ENCODE measurements at places on chromosomes 3 and 15. TPM values are rescaled to one million over a fixed set of nuclear protein-coding genes. Genes with fewer than 3 reads are reported as not detected.

The OR5K4 gene
- not detected for polyA plus RNA-seq

The KBTBD13 gene
- polyA plus RNA-seq = not detected

The SI gene
- polyA plus RNA-seq = 8.8 TPM

The ALDH1L1 gene
- 7.2 TPM for polyA plus RNA-seq

The SLC4A7 gene
- 1.6 TPM for polyA plus RNA-seq

The TMC3 gene
- 0.25 TPM for polyA plus RNA-seq

The GALNT15 gene
- 36.6 TPM for polyA plus RNA-seq

The CLDN18 gene
- polyA plus RNA-seq = not detected

The DPPA4 gene
- not detected for polyA plus RNA-seq

The AVEN gene
- 13.8 TPM for polyA plus RNA-seq

The SLC9C1 gene
- polyA plus RNA-seq = not detected

The DET1 gene
- polyA plus RNA-seq = 2.8 TPM

GRCh38 chr15:88465633-88466224 lies 1.5 kb downstream of the MRPL46 start:
- H3K27me3 ChIP-seq = no peaks in the 10 kb centered on the region
- no peak overlapping the region for H3K27ac ChIP-seq
- no peak overlapping the region for H3K4me3 ChIP-seq
- H3K4me1 ChIP-seq = peaks cover 31% of the 10 kb centered on the region
- H3K36me3 ChIP-seq = peaks cover 49% of the 10 kb centered on the region

DNA sequence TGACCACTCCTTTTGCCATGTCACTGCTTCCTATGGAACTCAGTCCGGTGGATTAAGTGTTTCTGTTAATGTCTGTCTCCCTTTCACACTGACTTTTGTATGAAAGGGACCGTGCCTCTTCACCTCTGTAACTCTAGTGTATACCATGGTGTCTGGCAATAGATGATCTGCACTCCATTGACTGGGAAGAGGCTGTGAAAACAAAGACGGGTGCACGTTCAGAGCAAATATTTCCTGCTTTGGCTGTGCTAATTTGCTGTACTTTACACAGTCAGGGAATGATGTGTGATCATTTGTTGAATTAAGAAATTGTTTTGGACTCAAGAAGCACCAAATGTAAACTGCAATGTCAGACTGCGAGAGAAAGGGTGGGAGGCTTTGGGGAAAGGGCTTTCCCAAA lies 315.2 kb downstream of the RORA start:
- DNase-seq = no peak
- H3K36me3 ChIP-seq = no peaks in the 10 kb centered on the region
- H3K27ac ChIP-seq = no peak overlapping the region

DNA sequence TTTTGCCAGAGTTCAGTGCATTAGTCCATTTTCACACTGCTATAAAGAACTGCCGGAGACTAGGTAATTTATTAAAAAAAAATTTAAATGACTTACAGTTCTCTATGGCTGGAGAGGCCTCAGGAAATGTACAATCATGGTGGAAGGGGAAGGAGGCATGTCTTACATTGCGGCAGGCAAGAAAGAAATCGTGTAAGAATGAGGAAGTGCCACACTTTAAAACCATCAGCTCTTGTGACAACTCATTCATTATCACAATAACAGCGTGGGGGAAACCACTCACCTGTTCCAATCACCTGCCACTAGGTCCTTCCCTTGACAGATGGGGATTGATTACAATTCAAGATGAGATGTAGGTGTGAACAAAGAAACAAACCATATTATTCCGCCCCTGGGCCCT lies 1361.4 kb downstream of the NSUN3 start:
- H3K27ac ChIP-seq = no peak overlapping the region
- DNase-seq = no peak
- no peaks in the 10 kb centered on the region for H3K27me3 ChIP-seq
- no peaks in the 10 kb centered on the region for H3K4me1 ChIP-seq
- no peak overlapping the region for H3K4me3 ChIP-seq

- H3K27ac ChIP-seq = no peak overlapping the region
- no peaks in the 10 kb centered on the region for H3K4me1 ChIP-seq
- DNase-seq = no peak
- H3K36me3 ChIP-seq = no peaks in the 10 kb centered on the region
These were observed 341.7 kb upstream of the ROBO2 start for GRCh38 chr3:76698136-76698706.

GRCh38 chr3:189158034-189158433 lies 13.7 kb upstream of the TPRG1 start:
- H3K27ac ChIP-seq = no peak overlapping the region
- H3K36me3 ChIP-seq = no peaks in the 10 kb centered on the region
- H3K27me3 ChIP-seq = no peaks in the 10 kb centered on the region
- no peaks in the 10 kb centered on the region for H3K4me1 ChIP-seq

- no peak overlapping the region for H3K4me3 ChIP-seq
- DNase-seq = no peak
- no peaks in the 10 kb centered on the region for H3K4me1 ChIP-seq
- H3K27ac ChIP-seq = no peak overlapping the region
- no peaks in the 10 kb centered on the region for H3K27me3 ChIP-seq
These were observed 215.2 kb upstream of the BCHE start for GRCh38 chr3:166052440-166052839.

GRCh38 chr3:112261742-112262141 lies 32.3 kb downstream of the SLC9C1 start:
- no peaks in the 10 kb centered on the region for H3K27me3 ChIP-seq
- no peaks in the 10 kb centered on the region for H3K36me3 ChIP-seq
- H3K27ac ChIP-seq = no peak overlapping the region
- H3K4me1 ChIP-seq = no peaks in the 10 kb centered on the region
- DNase-seq = no peak

GRCh38 chr3:120652281-120652680 lies 29.8 kb downstream of the HGD start:
- no peaks in the 10 kb centered on the region for H3K36me3 ChIP-seq
- H3K4me3 ChIP-seq = no peak overlapping the region
- no peaks in the 10 kb centered on the region for H3K4me1 ChIP-seq
- no peak for DNase-seq
- H3K27me3 ChIP-seq = no peaks in the 10 kb centered on the region

GRCh38 chr3:120410541-120410940 lies 40.3 kb downstream of the FSTL1 start:
- peaks cover 6% of the 10 kb centered on the region for H3K4me1 ChIP-seq
- H3K27ac ChIP-seq = no peak overlapping the region
- no peak for DNase-seq
- H3K36me3 ChIP-seq = peaks cover 82% of the 10 kb centered on the region

DNA sequence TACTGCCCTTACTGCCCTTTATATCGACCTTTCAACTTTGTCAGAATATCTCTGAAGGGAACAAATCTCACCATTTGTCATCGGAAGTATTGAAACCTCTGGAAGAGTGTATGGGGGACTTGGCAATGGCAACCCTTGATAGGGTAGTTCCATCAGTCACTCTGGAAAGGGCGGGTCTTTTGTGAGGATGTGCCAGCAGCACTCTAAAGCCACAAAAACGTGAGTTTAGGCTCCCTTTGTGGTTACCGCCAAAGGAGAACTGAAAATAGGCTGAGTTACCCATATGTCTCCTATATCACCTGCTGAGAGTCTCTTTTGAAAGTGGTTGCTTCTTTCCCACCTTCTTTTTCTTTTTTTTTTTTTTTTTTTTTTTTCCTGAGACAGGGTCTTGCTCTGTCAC lies 296.8 kb upstream of the CHRM5 start:
- H3K27ac ChIP-seq = no peak overlapping the region
- H3K4me1 ChIP-seq = no peaks in the 10 kb centered on the region
- no peaks in the 10 kb centered on the region for H3K36me3 ChIP-seq
- no peaks in the 10 kb centered on the region for H3K27me3 ChIP-seq
- H3K4me3 ChIP-seq = no peak overlapping the region

- no peak overlapping the region for H3K4me3 ChIP-seq
- H3K4me1 ChIP-seq = peaks cover 22% of the 10 kb centered on the region
- H3K27ac ChIP-seq = no peak overlapping the region
- DNase-seq = no peak
- no peaks in the 10 kb centered on the region for H3K27me3 ChIP-seq
These were observed 38.8 kb upstream of the TIMP4 start for GRCh38 chr3:12197475-12197874.

DNA sequence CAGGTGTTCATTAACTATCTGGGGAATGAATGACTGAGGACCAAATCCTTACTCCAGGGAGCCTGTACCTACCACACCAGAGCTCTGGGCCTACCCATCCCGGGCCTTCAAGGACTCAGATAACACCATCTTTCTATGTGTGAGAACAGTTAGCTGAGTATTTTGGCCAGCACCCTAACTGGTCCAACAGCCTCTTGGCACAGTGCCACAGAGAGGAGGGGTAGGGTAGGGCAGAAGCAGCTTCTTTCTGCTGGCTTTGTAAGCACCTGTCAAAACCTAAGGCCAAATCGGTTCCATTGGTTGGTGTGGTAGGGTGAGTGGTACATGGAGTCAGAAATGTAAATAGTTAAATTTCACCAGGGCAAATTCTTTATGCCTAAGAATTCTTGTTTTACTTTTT lies 26.7 kb downstream of the ISL2 start:
- no peaks in the 10 kb centered on the region for H3K36me3 ChIP-seq
- no peak for DNase-seq
- no peaks in the 10 kb centered on the region for H3K27me3 ChIP-seq
- H3K4me3 ChIP-seq = no peak overlapping the region

- no peaks in the 10 kb centered on the region for H3K36me3 ChIP-seq
- H3K27ac ChIP-seq = no peak overlapping the region
These were observed 542 bp downstream of the GABRA5 start for GRCh38 chr15:26867200-26868007.

DNA sequence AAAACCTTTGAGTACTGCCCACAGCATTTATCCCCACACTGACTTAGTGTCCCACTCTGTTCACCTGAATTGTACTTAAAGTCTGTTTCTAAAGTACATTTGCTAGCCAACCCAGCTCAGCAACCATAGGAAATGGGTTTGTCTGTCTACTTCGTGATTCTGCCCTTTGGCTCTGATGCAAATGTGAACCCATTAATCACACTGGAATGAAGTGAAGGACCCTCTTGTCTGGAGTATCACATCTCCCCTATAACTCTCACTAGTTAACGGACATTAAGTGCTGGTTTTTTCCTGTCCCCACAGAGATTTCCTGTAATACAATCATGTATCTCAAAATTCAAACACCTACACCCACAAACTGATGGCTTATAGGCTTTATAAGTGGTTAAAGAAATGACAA lies 20.5 kb downstream of the EID1 start:
- peak overlapping the region; percentile 56 for H3K27ac ChIP-seq
- no peak for DNase-seq
- H3K36me3 ChIP-seq = no peaks in the 10 kb centered on the region

GRCh38 chr3:13016721-13017255 lies 56.4 kb downstream of the IQSEC1 start:
- no peaks in the 10 kb centered on the region for H3K27me3 ChIP-seq
- H3K36me3 ChIP-seq = no peaks in the 10 kb centered on the region
- peak overlapping the region; percentile 72 for H3K27ac ChIP-seq
- H3K4me3 ChIP-seq = no peak overlapping the region

DNA sequence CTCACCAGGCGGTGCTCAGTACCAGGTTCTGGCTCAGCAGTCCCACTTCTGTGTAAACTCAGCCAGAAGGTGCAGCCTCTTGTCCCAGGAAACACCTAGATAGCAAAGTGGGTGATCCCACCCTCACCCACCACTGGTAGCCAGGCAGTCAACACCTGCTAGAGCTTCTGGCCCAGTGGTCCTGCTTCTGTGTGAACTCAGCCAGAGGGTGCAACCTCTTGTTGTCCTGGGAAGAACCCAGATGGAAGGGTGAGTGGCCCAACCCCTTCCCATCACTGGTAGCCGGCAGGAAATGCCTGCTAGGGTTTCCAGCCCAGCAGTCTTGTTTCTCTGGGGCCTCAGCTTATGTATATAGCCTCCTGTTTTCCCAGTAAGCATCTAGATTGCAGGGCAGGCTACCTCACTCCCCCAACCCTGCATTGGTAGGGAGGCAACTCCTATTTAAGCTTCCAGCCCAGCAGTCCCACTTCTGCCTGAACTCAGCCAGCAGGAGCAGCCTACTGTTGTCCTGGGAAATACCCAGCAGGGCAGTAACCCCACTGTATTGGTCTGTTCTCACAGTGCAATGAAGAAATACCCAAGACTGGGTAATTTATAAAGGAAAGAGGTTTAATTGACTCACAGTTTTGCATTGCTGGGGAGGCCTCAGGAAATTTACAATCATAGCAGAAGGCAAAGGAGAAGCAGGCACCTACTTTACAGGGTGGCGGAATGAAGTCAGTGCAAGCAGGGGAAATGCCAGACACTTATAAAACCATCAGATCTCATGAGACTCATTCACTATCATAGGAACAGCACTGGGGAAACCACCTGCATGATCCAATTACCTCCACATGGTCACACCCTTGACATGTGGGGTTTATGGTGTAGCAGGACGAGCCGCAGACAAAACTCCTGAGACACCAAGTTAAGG lies 110.6 kb downstream of the DTWD1 start:
- H3K4me1 ChIP-seq = no peaks in the 10 kb centered on the region
- H3K27me3 ChIP-seq = no peaks in the 10 kb centered on the region
- no peaks in the 10 kb centered on the region for H3K36me3 ChIP-seq
- no peak overlapping the region for H3K4me3 ChIP-seq
- DNase-seq = no peak
- no peak overlapping the region for H3K27ac ChIP-seq

DNA sequence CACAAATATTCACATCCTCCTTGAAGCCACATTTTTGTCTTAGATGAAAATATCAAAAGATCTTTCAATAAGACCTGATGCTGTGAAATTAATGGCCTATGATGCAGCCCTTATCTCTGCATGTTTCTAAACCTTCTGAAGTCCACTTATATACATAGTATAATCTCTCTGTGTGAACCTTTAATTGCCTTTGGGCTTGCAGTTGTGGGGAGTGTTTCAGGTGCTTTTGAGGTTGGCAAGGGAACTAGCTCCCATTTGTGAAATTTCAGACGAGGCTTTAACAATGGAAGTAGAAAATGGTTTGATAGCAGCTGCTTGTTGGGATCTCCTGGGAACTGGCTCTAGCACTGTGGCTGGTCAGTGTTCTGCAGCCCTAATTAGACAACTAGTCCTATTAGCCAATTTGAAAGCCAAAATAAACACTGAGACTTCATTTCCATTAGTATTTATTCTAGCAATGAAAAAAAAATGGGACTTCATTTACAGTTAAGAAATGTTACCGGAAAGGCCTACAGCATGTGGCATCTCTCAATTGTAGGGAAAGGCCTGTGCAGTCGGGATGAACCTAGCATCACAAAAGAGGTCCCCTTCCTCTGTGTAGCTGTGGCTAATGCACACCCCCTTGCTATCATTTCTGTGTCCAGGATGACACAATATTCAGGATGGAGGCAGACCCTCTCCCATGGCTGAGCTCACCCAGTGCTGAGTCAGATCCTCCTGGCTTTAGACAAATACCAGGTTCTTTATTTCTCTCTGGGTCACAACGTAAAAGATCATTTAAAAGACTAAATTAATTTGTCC lies 140.7 kb upstream of the TRIM42 start:
- no peak overlapping the region for H3K27ac ChIP-seq
- H3K36me3 ChIP-seq = no peaks in the 10 kb centered on the region
- DNase-seq = no peak

DNA sequence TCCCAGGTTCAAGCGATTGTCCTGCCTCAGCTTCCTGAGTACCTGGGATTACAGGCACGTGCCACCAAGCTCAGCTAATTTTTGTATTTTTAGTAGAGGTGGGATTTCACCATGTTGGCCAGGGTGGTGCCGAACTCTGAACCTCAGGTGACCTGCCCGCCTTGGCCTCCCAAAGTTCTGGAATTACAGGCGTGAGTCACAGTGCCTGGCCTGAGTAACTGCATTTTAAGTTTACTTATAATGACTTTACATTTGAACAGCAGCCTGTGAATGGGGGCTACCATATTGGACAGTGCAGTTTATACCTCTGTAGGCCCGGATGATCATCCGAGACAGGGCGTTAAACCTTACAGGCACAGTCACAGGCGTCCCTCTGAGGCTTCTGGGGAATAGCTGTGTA lies 24.8 kb downstream of the EAF1 start:
- no peaks in the 10 kb centered on the region for H3K27me3 ChIP-seq
- H3K27ac ChIP-seq = no peak overlapping the region
- H3K4me1 ChIP-seq = no peaks in the 10 kb centered on the region
- DNase-seq = no peak

Measured in sigmoid colon (tissue), 7 donors.